ENCODE measurements at places on chromosomes 11 and 22. TPM values are rescaled to one million over a fixed set of nuclear protein-coding genes. Genes with fewer than 3 reads are reported as not detected.

DNA sequence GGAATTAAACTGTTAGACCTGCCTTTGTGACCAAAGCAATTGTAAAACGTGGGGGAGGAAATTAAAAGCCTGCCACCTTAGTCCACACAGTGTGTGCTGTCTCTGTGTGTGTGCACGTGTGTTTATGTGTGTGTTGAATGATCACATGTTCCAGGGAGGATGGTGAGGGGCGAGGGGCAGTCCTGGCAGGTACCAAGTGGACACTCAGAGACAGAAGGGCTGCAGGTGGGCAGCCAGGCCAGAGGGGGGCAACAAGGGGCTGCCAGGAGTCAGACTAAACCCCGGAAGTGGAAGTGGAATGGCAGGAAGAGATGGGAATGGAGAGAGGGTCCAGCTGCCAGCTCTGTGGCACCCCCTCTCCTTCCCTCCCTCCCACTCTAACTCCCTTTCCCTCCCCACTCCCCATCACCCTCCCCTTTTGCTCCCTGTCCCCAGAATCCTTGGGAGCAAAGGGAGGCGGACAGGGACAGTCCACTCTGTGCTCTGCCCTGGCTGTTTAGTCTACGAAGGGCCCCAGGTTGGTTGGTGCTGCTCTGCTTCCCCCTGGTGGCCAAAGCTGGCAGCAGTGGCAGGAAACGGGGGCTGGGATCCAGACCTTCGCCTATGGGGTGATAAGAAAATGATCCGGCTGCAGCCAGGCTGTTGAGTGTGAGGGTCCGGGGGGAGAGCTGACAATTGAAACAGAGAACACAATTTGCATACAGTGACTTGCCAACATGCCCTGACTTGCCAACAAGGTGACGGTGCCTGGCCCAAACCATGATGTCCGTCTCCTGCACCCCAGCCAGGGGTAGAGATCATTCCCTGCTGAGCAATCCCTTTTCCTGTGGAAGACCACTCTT is 24.4 kb downstream of the P2RY2 start:
- peak; percentile 68 for DNase-seq

GRCh38 chr11:119684361-119685110 is 44.5 kb downstream of the NECTIN1 start:
- peak; percentile 83 for DNase-seq

DNA sequence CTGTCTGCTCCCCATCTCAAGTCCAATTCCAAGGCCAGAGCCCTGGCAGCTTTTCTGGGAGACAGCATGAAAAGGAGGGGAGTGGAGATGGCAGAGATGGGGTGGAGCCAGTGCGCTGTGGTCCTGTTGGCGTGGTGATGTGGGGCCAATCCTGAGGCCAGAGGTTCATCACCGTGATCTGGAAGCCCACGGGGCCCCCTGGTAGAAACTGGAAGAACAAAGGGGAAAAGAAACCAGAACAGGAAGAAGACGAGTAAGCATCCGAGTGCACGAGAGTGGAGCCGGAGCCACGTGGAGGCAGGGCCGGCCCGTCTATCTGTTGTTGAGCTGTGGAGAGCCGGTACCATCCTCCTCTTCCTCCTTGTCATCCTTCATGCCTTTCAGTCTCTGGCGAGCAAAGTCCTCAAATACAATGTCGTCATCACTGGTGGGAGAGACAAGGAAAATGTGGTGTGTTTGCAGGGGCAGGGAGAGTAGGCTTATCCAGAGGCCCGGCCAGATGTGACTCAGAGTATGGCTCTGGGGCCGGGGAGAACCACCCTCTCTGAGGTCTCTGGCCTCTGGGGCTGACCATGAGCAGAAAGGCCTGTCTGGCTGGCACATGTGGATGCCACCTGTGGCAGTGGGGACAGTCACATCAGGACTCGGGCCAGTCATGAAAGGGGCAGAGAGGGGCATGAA is 25.4 kb downstream of the TPBGL start:
- no peak for DNase-seq

GRCh38 chr11:73393479-73394415 is 17.5 kb downstream of the RELT start:
- DNase-seq: peak; percentile 61

DNA sequence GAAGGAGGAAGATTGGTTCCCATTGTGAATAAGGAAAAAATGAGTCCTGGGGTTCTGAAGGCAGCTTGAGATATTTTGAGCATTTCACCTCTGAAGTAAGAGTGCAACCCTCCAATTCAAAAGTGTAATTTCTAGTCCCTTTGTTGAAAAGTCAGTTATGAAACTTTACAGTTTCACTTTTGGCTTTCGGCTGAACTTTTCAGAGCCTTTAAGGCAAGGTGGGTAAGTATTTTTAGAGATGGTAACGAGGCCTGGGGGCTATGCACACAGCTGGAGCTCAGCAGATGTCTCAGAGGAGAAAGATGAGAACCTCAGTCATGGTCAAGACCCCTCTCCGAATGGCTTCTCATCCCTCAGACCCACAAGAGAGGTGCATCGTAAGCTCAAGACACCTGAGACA is 267.6 kb downstream of the KIRREL3 start:
- no peak for DNase-seq

GRCh38 chr22:20039683-20040325 is 18.9 kb downstream of the TANGO2 start:
- no peak for DNase-seq

DNA sequence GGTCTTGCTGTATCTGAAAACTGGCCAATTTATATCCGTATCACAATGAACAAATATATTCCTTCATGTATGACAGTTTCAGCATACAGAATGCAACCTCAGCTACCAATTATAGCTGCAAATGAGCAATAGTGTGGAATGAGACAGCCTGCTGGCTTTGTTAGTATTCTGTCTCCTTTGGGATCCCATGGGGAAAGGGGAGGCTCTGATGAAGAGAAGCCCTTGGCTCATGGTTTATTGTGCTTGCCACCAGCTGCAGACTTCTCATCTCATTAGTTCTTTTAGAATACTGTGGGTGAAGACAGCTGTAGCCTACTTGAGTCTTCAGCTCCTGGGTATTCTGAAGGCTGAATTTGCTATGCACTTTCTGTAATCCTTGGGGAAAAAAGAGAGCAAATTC is 42.4 kb downstream of the PITPNB start:
- no peak for DNase-seq

GRCh38 chr11:15613789-15614188 is 499.1 kb downstream of the INSC start:
- DNase-seq: no peak

DNA sequence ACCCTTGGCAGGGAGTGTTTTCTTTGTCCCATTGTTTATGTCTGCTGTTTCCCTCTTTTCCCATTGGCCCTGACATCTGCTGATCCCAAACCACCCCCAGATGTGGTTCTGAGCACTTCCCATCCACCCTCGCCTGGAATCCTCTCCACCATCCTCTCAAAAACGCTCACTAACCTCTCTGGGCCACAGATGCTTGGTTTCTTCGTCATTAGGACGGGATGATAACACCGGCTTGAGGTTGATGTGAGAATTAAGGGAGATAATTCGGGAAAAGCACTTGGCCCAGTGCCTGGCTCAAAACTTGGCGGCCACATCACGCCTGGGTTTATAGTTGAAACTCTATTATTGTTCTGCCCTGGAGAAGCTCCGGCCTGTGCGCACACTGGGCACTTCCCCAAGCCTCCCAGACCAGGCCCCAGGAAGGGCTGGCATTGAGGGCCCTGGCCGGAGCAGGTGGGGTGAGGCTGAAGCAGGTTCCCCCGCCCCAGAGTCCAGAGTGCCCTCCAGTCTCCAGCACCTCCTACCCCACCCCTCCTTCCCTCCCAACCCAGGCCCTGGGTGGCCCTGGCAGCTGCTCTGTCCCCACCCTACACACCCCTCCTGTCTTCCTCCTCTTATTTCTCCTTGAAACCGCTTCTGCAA is 63.7 kb downstream of the CYTH4 start:
- DNase-seq: peak; percentile 82

- no peak for DNase-seq
Measured at GRCh38 chr11:122681735-122682134, 26.2 kb downstream of the UBASH3B start.

DNA sequence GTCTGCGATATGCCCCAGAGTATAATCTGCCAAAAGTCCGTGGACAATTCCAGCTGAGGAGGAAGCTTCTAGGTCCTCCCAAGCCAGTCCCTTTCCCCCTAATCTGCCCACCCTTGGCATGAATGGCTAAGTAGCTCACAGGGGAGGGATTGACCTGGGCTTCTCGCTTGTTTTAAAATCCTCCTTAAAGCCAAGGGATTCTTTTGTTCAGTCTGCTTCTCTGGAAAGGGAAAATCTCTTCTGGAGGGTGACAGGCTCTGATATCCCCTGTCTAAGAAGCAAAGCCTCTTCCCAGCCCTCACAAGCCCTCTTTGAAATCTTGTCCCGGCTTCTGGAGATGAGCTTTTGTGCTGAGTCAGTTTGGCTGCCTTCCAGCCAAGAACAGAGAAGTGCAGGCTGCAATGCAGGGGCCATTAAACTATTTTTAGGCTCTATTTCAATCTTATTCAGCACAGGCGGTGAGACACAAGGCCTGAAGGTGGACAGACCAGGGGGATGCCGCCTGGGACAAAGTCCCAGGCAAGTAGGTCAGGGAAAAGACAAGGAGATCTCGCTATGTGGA is 23.9 kb downstream of the NEFH start:
- peak; percentile 24 for DNase-seq

DNA sequence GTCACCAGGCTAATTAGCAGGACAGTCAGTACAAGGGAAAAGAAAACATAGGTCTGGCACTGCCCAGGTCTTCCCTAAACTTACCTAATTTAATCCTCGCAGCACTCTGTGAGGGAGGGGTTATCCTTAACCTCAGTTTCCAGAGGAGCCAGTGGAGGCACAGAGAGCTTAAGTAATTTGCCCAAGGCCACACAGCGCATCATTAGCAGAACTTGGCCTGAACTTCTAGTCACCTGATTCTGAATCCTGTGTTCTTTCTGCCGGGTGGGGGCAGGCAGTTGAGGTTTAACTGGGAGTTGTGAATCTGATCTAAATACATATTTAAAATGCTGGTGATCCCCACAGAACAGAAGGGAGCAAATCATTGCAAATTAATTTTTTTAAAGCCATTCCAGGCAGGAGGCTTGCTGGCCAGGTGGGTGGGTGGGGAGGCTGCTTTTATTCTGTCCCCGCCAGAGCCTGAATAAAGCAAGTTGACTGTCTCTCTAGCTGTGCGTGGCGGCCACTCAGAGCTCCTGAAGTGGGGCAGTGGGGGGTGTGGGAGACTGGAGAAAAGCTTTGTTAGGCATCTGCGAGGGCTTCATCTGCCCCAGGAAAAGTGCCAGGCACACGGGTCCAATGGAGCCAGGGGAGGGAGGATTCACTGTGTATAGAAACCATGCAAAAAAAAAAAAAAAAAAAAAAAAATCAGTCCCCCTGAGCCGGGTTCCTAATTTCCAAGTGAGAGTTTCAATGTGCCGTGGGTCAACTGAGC is 66.1 kb downstream of the NFAM1 start:
- no peak for DNase-seq

DNA sequence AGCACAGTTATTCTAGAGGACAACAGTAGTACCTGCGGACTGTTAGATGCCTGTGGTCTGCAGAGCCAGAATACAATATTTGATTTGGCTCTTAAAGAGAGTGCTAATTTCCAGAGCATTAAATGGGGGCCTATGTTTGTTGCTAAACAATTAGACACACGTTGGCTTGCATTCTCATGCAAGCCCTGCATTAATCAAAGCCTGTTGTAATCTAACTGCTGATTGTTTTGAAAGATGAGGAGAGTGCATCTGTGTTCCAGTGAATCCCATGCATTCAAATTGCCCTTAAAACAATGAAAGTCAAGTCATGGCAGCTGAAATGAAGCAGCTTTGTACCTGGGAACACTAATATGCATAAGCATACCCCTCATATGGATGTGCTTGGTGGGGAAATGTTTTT is 419.4 kb downstream of the DYNC2H1 start:
- DNase-seq: no peak

- DNase-seq: no peak
Measured at GRCh38 chr11:21554284-21554683, 638.6 kb upstream of the ANO5 start.

DNA sequence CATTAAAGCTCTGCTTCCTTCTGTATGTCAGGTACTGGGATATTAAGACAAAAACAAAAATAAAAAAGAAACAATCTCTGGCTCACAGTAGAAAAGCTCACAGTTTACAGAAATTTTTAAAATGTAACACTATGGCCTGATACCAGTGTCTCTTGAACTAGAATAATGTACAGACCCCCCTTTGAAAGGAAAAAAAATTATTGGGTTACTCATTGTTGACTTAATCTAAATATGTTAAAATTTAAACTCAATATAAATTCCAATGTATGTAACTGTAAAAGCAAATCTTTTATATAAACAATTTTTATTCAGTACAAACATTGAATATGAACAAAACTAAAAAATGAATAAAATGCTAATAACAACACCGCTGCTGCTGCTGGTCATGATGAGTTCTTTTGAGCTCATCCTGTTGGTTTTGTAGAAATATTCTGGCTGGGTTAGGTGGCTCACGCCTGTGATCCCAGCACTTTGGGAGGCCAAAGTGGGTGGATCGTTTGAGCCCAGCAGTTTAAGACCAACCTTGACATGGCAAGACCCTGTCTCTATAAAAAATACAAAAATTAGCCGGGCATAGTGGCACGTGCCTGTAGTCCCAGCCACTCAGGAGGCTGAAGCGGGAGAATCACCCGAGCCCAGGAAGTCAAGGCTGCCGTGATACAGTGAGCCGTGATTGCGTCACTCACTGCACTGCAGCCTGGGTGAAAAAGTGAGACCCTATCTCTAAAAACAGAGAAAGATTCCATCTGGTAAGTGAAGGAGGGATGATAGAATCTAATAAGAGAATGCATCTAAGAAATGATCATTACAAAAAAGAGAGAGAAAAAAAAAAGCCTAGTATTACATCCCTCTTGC is 11.8 kb upstream of the KCNE3 start:
- no peak for DNase-seq

GRCh38 chr11:43852057-43852636 is 28.5 kb upstream of the ALKBH3 start:
- peak; percentile 75 for DNase-seq

DNA sequence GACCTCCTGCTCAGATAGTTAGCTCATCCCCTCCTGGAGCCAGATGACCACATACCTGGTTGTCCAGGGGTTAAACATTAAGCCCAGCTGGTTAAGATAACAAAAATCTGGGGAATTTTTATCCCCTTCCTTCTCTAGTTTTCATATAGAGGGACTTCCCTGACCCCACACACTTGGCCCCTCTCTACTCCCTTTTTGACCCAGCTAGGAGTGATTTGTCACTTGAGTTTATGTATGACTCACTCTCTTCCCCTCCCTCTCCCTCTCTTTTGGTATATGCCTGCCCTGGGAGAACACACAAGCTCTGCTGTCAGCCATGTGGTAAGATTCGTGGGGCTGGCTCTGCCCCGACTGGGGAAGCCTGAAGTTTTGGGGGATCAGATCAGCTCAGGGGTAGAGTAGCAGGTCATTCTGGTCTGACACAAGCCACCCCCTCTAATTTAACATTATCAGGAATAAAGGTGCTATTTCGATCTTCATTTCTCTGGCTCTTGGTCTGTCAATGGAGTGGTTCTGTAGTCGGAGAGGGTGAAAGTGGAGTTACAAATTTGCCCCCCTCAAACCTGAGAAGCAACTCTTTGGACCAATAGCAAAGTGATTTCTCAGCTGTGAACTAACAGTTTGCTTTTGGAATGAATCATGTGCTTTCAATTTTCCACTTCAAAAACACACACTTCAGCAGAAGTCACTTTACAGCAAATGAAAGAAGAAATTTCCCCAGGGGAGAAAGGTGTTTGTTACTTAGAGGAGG is 415.3 kb upstream of the CADM1 start:
- DNase-seq: peak; percentile 72

SNX15 gene
- total RNA-seq: 8.5 TPM

LMNTD2 gene
- total RNA-seq: 1.4 TPM

ANKK1 gene
- not detected for total RNA-seq

SLC17A6 gene
- 0.02 TPM for total RNA-seq

ASCL2 gene
- total RNA-seq: not detected

SPI1 gene
- not detected for total RNA-seq

OR10D3 gene
- total RNA-seq: not detected

SUSD2 gene
- total RNA-seq: 0.12 TPM

HBG1 gene
- total RNA-seq: 2.1 TPM
